Natural killer cell (primary cell): ENCODE measurements at places on chromosomes 7 and 10.
A peak's percentile ranks its signal among the peaks of the same experiment; 100 is the strongest.

DNA sequence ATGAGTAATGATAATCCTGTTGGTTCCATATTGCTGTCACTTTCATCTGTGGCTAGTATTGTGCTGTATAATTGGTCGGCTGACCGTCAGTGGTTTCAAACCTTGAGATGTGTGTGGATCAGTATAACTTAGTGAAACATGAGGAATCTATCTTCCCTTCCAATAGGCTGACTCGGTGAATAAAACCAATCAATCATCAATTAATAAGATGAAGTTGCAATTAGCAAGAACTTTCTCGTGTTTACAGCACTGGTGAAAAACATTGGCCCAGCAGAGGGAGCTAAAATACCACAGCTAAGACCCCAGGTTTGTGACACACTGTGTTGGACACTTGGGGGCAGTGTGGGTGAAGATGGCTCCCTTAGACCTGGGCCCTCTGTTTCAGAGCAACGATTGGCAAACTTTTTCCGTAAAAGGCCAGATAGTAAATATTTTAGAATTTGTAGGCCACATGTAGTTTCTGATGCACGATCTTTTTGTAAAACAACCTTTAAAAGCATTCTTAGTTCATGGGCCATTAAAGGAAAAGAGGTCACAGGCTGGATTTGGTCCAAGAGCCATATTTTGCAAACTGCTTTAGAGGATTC is 47.8 kb downstream of the STRA8 start:
- DNase-seq, result peak; percentile 54
- H3K4me3 ChIP-seq, result no peak overlapping the region
- no peak overlapping the region for H3K27ac ChIP-seq
- H3K27me3 ChIP-seq, result no peaks in the 10 kb centered on the region
- no peaks in the 10 kb centered on the region for H3K4me1 ChIP-seq
- no peaks in the 10 kb centered on the region for H3K36me3 ChIP-seq

DNA sequence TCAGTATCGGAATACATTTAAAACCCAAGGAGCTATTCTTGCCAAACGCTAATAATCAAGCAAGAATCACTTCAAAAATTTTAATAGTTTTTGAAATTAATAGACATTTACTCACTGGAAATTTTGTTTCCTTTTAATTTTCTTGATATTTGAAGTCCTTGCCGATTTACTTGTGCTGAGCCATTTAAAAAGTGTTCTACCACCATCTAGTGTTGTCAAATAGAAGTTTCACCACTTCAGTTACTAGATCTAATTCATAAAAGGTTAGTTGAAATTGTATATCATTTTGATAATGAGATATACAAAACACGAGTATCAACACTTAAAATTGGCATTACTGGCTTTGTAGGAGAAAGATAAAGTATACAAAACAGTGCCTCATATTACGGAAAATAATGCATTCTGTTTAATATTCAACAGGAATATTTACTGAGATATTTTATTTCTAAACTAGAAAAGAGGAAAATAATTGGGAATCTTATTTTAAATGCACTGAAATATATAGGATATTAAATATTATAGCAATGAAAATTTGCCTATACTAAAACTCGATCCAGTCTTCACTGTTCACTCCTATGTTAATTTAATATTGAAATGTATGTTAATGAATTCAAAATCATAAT is 664.8 kb upstream of the SEMA3D start:
- no peak overlapping the region for H3K4me3 ChIP-seq
- no peaks in the 10 kb centered on the region for H3K27me3 ChIP-seq
- H3K4me1 ChIP-seq, result no peaks in the 10 kb centered on the region
- no peak overlapping the region for H3K27ac ChIP-seq

GRCh38 chr10:33371234-33371633 is 36.8 kb upstream of the NRP1 start:
- no peaks in the 10 kb centered on the region for H3K4me1 ChIP-seq
- H3K4me3 ChIP-seq, result no peak overlapping the region
- no peaks in the 10 kb centered on the region for H3K36me3 ChIP-seq
- no peak overlapping the region for H3K27ac ChIP-seq

- H3K27ac ChIP-seq, result no peak overlapping the region
- no peak for DNase-seq
- peaks cover 1% of the 10 kb centered on the region for H3K4me1 ChIP-seq
- no peak overlapping the region for H3K4me3 ChIP-seq
- H3K36me3 ChIP-seq, result no peaks in the 10 kb centered on the region
Measured at GRCh38 chr7:94389381-94389780, 5.3 kb upstream of the COL1A2 start.
